T-helper 1 cell (primary cell): ENCODE measurements at places on chromosomes 1 and 21.

DNA sequence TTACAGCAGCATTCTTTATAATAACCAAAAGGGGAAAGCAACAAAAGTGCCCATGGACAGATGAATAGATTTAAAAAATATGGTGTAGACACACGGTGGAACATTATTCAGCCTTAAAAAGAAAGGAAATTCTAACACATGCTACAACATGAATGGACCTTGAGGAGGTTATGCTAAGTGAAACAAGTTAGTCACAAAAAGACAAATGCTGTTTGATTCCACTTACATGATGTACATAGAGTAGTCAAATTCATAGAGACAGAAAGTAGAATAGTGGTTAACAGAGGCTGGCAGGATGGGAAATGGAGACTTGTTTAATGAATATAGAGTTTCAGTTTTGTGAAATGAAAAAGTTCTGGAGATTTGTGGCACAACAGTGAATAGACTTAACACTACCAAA, 151.4 kb downstream of the CYYR1 start:
- DNase-seq, result no peak

GRCh38 chr1:161706482-161707347, at the start of gene FCRLA:
Gene FCRLA, plus strand, starts transcription at chr1:161707229. Its CDS starts 36 bp downstream, at chr1:161707265.
- no peak for DNase-seq

DNA sequence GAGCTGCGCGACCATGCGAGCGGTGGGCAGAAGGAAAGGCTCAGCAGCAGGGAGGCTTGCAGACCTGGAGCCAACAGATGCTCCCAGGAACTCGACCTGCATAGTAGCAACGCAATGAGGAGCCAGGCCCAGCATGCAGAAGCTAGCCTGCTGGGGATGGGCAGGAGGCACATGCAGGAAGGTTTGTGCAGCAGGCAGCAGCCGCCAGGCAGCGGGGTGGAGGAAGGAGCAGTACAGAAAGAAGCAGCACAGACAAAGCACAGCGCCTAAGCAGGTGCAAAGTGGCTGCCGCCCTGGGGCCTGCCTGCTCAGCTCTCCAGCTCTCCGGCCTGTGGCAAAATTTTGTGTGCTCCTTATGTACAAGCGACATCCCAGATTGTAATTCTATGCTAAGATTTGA, 213.5 kb upstream of the MAP1LC3C start:
- DNase-seq, result no peak

- DNase-seq, result no peak
Measured at GRCh38 chr21:39048064-39048463, 135.2 kb downstream of the PSMG1 start.

DNA sequence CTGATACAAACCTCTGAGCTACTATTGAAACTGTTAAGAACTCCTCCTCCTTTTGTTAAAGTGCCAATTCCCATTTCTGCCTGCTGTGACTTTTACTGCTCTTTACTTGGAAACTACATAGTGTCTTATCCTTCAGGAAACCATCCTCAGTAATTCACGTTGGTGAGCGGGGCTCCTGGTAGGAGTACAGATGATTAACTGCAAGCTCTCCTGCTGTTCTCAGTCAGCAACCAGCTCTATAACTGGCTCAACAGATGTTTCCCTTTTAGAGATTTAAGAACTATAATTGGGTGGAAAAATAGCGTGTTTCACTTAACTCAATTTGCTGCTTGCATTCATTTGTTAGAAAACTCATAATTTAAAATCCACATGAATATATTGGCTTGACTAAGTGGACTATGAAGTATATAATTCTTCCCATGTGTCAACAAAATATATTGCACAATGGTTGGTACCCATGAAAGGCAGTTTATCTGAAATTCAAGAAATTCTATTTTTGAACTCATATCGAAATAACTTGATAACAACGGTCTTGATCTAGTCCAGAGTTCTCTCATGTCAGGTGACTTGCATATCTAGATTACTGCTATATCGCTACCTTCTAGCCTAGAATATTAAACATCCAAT, 574.0 kb downstream of the KCNT2 start:
- no peak for DNase-seq

GRCh38 chr1:52904927-52905698, 16.4 kb downstream of the ECHDC2 start:
- no peak for DNase-seq

DNA sequence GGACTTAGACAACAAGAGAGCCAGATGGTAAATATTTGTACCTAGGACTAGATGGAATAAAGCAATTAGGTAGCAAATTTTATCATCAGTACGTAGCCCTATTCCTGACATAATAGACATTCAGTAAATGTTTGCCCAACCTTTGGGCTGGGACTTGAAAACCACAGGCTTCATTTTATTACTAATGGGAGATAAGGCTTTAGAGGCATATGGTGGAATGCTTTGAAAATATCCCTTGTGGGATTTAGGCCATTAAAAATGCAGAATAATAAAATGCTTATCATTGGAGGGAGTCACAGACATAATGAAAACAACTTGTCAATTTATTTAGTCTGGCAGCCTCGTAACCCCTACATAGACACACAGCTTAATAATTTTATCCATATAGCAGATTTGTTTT, 296.1 kb upstream of the SPAG17 start:
- no peak for DNase-seq

GRCh38 chr1:75529488-75529887, 81.4 kb downstream of the SLC44A5 start:
- DNase-seq, result no peak

GRCh38 chr21:24014381-24014780, 1592.9 kb downstream of the MRPL39 start:
- DNase-seq, result no peak

DNA sequence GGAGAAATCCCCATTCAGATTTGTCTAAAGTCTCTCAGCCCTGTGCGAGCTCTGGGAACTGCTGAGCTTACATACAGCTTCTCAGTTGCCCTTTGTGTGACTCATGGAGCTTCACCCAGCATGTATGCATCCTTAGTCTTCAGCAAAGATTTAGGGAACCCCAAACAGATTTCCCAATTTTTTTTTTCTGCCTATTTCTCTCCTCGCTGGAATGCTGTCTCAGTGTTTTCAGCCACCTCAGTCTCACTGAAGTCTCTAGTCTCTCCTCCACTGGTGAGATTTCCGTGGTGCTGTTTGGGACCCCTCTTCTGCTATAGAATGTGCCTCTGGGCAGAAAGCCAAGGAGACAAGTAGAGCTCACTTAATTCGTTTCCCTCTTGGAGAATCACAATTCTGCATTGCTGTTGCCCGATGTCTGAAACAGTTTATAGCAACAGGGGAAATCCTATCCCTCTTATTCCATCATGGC, 28.1 kb upstream of the TXLNA start:
- no peak for DNase-seq

- peak; percentile 19 for DNase-seq
Measured at GRCh38 chr1:110875216-110875731, 2.3 kb downstream of the CD53 start.

- no peak for DNase-seq
Measured at GRCh38 chr21:28252928-28253327, 739.7 kb downstream of the LTN1 start.

DNA sequence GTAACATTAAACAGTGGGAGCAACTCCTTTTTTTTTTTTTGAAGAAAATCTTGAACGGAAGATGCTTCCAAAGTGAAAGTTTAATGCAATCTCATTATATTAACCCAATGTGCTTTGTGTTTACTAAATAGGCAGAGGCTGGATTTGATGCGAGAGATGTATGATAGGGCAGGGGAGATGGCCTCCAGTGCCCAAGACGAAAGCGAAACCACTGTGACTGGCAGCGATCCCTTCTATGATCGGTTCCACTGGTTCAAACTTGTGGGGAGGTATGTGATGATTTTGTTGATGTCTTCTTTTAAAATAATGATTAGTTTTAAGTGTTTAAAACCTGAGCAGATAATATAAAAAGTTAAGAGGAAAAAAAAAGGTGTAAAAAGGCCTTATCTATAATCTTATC, 74.2 kb upstream of the PGD start:
- DNase-seq, result no peak

- no peak for DNase-seq
Measured at GRCh38 chr1:66003690-66004089, 211.0 kb downstream of the PDE4B start.

- no peak for DNase-seq
Measured at GRCh38 chr1:157696966-157697628, 3.5 kb downstream of the FCRL3 start.

DNA sequence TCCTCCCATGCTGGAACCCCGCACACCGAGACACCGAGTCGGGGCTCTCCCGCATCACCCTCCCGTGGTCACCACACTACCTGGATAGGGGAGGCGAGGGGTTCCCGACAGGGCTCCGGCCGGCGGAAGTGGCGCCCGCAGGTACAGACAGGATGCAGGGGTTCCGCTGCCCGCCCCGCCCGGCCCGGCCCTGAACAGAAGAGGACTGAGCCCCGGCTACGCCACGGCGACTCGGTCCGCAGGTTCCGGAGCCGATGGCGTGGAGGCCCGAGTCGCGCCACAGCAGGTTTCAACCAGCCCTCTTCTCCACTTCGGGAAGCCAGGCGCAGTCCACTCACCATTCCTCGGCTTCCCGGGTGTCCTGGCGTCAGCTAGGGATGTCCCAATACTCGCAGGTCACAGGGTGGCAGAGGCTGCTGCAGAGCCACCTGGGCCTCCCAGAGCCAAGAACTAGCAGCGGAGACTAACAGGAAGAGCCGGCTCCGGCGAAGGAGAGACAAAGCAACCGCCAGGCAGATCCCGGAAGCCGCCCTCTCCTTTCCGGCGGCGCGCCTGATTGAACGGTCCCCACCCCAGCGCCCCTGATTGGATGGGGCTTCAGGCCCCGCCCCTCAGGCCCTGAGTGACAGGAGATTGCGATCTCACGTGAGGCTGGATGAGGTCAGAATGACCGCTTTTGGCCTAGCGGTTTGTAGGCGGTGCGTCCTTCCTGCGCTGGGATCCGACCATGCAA, at the start of gene ZNF669:
Gene ZNF669, minus strand, starts transcription at position 498 of the 733 bp plus-strand sequence. Its CDS starts 157 bp downstream, at position 341.
- DNase-seq, result peak; percentile 74

GRCh38 chr1:44962729-44963128, 23.7 kb downstream of the EIF2B3 start:
- no peak for DNase-seq

- DNase-seq, result no peak
Measured at GRCh38 chr1:50968821-50969610, 1.0 kb upstream of the CDKN2C start.

DNA sequence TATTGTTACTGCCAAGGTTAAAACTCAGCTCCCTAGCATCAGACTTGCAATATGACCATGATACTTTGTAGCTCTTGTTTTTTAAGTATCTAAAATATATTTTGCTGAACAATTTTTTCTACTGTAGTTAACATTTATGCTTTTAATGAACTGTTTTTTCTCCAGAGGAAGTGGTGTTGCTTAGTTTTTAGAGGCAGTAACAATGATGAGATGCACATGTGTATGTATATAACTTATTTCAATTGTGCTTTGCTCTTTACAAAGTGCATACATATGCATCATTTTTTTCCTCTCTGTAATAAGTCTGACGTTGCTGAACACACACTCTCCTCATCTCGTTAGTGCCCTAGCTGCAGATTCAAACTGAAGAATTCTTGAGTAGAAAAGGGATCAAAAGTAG, 418.8 kb downstream of the ZP4 start:
- no peak for DNase-seq

GRCh38 chr1:187300081-187300480, 471.3 kb downstream of the PLA2G4A start:
- no peak for DNase-seq

DNA sequence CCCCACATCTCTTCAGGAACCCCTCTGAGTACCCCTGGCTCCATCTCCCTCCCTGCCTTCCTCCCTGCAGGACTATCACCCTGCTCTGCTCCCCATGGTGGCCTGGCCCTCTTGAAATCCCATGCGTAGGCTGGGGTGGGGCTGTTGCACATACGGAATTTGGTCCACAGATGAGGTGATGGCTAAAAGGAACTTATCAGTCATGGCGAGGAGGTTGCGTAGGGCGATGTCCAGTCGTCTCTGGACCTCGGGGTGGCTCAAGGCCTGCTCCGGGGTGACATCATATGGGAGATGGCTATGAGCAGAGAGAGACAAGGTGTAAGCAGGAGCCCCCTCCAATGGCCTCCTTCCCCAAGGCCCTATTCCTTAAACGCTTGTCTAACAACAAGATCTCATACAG, 35.3 kb downstream of the IQGAP3 start:
- DNase-seq, result no peak

DNA sequence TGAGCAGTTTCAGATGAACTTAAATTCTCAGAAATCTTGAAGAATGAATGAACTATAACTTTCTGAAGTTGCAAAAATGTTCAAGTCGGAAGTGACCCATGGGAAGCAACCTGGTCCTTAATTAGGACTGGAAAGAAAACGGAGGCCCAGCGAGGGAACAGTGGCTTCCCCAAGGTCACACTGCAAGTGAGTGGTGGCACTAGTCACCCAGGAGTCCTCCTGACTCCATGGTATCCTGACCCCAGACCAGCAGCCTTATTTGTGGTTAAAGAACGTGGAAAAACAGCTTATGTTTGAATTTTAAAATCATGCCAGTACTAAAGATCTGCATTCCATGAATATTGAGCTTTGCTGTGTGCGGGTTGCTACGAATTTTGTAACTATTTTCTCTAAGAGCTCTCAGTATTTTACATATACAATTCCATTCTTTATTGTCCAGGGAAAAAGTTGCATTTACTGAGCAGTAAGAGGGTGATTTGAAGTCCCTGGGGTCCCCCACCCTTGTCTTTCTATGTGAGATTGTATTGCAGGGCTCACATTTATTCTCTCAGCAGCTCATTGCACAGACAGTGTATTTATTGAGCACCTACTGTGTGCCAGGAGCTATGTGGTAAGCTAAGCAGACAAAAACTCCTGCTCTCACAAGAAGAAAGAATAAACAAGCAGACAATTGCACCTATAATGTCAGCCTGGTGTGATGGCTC, 61.6 kb upstream of the ATP5PO start:
- DNase-seq, result no peak
